ENCODE measurements at places on chromosomes 2 and 18.

GRCh38 chr2:174005801-174006419, 40.7 kb upstream of the SP3 start:
- no peak for DNase-seq

DNA sequence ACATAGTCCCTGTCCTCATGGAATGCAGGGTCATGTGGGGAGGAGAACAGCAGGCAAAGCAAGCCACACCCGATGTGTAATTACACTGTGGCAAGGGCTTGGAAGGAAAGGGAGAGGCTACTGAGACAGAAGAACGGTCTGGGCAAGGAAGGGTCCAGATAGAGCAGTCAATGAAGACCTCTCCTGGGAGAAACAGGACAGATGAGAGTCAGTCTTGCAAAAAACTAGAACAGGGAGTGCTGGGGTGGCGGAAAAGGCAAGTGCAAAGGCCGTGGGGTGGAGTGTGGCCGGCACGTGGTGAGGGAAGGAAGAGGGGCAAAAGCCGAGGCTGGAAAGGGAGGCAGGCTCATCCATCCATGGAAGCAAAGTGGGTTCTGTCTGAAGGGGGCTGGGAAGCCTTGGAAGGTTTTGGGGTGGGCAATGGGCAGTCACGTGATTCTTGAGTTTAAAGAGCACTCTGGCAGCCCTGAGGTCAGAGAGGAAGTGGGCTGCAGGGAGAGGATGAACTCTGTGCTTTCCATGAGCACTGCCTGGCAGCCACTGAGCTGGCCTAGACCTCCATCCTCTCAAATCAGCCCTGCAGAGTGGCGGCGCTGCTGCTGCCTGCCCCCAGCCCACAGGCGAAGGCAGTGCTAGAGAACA, 182.2 kb downstream of the INHBB start:
- no peak for DNase-seq

- DNase-seq: no peak
Measured at GRCh38 chr2:73268366-73268829, 15.9 kb downstream of the FBXO41 start.

GRCh38 chr2:71672826-71673795, 219.8 kb downstream of the DYSF start:
- no peak for DNase-seq

DNA sequence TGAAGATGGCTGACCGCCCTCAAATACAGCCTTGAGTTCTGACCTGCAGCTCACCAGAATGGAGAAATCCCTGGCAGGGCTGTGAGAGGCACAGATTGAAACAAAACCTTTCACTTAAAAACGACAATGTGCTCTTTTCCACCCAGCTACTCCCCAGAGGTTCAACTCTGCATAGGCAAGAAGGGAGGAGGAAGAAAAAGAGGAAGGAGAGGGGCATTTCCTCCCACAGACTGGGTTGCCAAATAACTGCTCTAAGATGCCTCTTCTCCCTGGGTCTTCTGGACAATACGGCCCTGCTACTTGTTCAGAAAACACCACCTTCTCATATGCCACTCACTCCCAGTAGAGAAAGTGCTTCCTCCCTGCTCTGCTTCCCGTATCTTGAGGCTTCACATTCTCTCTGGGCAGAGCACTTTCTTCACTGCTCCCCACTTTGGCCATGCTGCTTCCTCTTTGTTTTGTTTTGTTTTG, 136.4 kb upstream of the SLC1A4 start:
- DNase-seq: no peak

DNA sequence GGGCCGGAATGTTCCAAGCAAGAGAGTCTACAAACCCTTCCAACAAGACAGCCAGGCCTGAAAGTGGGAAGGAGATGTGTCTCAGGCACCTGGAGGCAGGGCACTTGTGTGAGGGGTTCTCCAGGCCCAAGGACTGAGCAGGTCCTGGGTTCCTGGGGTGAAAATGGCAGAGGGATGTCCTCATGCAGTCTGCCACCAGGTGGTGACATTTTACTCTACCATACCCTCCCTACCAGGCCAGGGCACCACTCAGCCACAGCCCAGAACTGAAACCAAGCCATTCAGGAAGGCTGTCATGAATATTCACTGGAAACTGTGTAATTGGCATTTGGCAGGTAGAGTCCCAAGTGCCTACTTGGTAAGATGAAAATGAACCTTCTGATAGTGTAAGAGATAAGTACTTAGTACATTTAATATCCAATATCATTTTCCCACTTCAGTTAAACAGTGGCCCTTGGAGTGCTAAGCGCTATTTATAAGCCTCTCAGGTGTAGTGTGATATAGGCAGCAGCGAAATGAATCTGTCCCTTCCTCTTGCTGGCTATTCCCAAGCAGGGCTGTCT, 185.1 kb downstream of the MYO5B start:
- no peak for DNase-seq

DNA sequence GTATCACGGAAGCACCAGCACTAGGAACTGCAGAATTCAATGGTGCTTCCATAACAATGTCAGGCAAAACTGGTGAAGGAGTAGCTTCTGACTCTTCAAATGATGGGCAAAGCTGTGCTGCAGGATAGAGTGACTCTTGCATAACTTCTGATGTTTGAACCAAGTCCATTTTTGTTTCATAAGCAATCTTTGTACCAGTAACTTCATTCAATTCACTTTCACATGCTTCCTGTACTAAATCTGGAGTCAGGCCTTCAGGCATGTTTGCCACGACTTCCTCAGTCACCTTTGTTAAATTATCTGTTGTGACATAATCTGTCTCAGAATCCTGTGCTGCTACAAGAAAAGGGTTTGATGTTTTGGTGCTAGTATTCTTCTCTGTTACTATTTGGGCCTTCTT, 24.0 kb downstream of the RTN4 start:
- no peak for DNase-seq

DNA sequence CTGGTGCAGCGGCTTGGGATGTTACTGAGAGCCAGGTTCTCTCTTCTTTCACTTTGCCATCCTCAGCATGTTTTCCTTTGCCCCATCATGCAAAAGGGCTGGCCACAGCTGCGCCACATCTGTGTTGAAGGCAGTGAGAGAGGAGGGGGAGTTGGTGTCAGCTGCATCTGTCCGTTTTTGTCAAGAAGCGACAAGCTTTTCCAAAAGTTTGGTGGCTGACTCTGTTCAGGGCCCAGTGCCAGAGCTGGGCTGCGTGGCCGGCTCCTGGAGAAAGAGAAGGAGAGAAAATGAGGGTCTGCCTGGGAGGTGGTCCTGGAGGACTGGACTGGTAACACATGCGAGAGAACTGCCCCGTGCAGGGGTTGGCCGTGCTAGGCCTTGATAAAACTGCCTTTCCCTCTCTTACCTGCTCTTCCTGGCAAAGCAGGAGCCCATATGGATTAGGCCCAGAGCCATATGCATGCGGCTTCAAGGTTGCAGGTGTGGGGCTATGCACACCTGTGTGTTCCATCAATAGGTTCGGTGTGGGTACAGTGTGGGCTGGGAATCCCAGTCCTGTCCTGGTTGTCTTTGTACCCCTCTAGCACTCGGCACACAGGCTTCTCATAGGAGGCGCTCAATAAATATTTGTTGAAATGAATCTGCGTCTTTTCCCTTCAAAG, 9.0 kb downstream of the RNF144A start:
- no peak for DNase-seq

GRCh38 chr2:190655570-190655969, 6.7 kb downstream of the NAB1 start:
- DNase-seq: no peak

GRCh38 chr18:75204732-75205513, 4.0 kb downstream of the PTGR3 start:
- DNase-seq: no peak

DNA sequence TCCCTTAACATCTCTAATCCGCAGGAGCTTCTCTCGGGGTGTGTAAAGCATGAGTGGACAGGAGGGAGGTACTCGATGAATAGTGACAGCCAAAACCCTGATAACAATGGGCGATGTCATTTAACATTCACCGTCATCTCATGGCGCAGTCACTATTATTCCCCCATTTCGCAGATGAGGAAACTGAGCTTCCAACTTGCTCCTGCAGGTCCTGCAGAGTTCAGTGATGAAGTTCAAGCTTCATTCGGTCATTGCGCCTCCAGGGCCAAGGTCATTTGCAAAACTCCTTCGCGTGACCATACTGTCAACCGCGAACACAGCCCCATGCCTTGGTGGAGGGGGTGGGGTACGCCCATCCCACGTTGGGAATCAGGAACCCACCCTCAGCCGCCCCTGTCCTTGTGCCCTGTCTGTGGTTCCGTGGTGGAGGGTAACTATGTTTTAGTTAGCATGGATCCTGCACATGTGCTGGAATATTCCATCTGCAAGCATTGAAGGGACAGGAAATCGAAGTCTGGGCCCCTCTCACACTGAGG, 215.5 kb downstream of the TFCP2L1 start:
- no peak for DNase-seq

GRCh38 chr18:79792096-79792987, 5.4 kb upstream of the KCNG2 start:
- no peak for DNase-seq

- DNase-seq: no peak
Measured at GRCh38 chr2:195414537-195415100, 242.4 kb upstream of the SLC39A10 start.

GRCh38 chr2:131659168-131659572, 131.5 kb downstream of the CCDC74A start:
- no peak for DNase-seq
